ENCODE measurements at places on chromosomes 6 and 20. TPM values are rescaled to one million over a fixed set of nuclear protein-coding genes. Genes with fewer than 3 reads are reported as not detected.

- ATAC-seq, result no peak
These were observed 6.5 kb downstream of the RNF144B start for GRCh38 chr6:18393698-18394097.

DNA sequence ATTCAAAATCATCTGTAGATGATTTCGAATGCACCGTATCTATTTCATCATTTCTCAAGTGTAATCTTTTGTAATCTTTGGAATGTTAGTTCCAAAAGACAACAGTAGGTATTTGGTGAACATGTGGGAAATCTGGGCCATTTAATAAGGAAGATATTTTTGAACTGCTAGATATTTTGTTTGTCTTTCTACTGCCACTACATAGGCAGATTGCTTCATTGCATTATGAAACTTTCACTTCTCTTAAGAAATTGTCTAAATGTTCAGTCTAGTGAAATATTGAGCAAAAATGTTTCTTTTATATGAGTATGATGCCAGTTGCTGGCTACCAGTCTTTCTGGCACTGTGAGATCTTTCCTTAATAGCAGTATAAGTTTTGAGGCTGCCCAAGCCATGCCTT, 527.8 kb upstream of the RNF217 start:
- ATAC-seq, result no peak

GRCh38 chr6:143356101-143356880, 94.2 kb downstream of the ADAT2 start:
- ATAC-seq, result no peak

DNA sequence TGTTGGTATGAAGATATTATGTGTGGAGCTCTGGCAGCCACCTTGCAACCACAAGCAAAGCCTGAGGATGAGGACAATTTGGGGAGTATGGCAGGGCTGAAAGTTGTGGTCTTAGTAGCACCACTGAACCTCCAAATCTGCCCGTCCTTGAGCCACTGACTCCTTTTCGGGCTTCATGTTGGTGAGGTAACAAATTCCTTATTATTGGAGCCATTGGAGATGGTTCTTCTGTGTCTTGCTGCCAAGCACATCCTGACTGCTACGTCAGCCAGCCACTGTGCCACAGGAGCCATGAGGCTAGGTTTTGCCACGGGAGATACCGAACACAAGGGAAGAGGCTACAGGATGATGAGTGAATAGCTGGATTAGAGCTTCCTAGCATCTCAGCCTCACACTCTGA, 201.6 kb downstream of the BMP7 start:
- no peak for ATAC-seq

DNA sequence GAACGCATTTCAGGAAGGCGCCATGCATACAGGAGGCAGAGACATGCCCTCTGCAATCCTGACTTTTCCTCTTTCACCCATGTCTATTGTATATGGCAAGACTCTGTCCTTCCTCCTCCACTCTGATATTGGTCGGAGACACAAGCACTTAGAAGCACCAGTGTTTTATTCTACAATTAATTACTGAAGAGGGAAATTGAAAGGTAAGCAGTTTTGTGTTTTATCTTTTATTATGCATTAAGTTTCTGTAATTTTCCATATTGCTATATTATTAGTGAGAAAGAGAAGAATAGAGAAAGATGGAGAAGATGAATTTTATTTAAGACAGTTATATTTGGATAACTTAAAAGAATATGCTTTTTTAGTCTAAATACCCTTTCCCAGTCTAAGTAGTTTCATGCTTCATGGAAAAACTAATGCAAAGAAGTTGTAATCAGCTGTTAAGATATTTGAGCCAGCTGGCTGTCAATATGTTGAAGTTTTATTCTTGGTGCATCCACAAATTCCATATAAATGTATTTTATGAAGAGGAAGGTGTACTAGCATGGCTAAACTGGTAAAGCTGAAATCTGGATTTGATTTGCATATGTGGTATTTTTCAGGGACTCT, 13.6 kb downstream of the ARID1B start:
- no peak for ATAC-seq

GRCh38 chr6:33954453-33954852, 150.7 kb upstream of the MLN start:
- no peak for ATAC-seq

The GLP1R gene
- total RNA-seq, result not detected

- ATAC-seq, result no peak
These were observed 177.9 kb downstream of the TFAP2C start for GRCh38 chr20:56806952-56807517.

The HTR1B gene
- not detected for total RNA-seq

The RIMS1 gene
- not detected for total RNA-seq

DNA sequence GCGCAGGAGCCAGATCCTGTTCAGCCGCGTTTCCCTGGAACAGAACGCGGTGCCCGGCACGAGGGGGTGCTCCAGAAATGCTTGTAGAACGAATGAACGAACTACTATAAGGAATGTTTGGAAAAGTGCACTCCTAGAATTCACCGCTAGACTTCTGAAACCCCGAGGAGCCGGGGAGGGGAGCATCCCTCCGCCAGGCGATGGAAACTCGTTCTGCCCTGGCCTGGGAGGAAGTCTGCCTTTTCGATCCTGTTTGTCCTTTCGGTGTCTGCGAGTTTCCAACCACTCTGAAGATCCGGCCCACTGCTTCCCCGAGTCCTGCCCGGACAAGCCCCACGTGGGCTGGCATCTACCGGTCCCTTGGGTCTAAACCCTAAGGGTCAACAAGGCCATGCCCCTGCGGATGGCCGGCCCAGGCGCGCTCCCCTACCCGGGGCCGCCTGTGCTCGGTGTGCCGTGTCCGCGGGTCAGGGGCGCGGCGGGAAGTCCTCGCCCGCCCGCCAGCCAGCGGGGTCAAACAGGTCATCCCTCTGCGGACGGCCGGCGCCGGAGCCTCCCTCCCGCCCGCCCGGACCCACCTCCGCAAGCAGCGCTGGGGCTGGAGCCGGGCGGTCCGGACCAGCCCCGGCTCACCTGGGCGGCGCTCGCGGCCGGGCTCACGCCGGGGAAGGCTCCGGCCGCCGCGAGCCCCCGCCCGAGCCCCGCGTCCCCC, 526 bp downstream of the SULF2 start:
- no peak for ATAC-seq

GRCh38 chr6:125370343-125370742, 68.6 kb upstream of the HDDC2 start:
- ATAC-seq, result no peak

The ULBP2 gene
- total RNA-seq, result not detected

The SEL1L2 gene
- not detected for total RNA-seq

GRCh38 chr20:45467861-45468260, 1.7 kb upstream of the WFDC2 start:
- ATAC-seq, result no peak

DNA sequence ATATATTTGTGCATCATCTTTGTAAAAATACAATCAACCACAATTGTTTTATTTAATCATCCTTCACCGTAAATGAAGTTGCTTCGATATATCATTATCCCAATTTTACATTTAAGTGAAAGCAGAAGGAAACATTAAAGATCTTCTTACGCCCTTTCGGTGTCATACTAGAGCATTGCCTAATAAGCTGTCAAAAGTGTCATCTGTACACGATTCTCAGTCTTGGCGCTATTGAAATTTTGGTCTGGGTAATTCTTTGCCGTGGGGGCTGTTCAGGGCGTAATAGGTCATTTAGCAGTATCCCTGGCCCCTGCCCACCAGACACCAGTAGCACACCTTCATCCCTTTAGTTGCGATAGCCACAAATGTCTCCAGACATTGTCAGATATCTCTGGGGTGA, 40.4 kb upstream of the TMEM170B start:
- ATAC-seq, result no peak

The LAMA5 gene
- 0.29 TPM for total RNA-seq

DNA sequence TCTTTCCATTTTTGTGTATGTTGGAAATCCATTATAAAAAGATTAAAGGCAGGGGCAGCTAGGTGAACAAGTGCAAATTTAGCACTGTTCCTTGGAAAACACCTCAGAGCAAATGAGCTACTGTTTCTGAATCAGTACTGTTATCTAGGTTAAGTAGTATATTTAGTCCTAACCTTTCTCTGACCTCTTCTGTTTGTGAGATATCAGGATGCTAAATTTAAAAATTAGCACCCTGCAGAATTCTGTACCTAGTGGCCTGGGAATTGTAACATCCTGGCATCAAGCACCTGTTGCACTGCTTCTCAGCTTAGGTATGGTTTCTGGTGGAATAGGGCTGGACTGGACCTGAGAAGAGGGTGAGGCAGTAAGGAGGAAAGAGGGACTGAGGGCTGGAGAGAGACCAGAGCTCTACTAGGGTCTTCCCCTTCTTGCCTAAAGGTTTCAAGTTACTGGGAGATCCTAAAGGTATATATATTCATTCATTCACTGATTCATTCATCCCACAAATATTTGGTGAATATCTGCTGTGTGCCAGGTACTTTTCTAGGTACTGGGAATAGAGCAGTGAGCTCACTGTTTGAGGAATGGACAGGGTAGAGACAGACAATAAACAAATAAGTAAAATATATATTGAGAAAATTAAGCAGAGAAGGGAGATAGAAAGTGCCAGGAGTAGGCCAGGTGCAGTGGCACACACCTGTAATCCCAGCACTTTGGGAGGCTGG, 5.2 kb downstream of the ZNF76 start:
- no peak for ATAC-seq

GRCh38 chr20:17898548-17898994, 70.0 kb downstream of the SNX5 start:
- ATAC-seq, result no peak

- ATAC-seq, result no peak
These were observed 3.7 kb upstream of the RBM38 start for GRCh38 chr20:57387463-57387862.

- ATAC-seq, result no peak
These were observed 130.8 kb upstream of the RIPOR2 start for GRCh38 chr6:25066593-25066992.

DNA sequence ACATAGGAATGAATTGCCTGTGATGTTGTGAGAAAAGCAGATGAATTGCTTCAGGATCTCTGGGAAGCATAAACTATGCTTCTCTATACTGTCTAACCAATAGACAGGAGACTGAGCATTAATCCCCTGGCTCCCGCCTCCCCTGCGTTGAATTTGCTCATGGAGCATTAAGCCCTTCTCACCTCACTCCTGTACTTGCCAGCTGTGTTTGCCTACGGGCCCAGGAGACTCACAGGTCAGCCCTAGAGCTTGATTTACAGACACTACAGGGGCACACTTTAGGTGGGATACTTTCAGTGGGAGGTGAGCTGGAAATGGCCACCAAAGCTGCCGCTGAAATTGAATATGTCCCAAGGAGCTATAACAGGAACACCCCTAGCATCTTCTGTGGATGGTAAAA, 418.7 kb downstream of the CBLN4 start:
- no peak for ATAC-seq

- ATAC-seq, result no peak
These were observed 4.2 kb downstream of the GTPBP2 start for GRCh38 chr6:43624786-43625288.

The TFAP2B gene
- total RNA-seq, result not detected

DNA sequence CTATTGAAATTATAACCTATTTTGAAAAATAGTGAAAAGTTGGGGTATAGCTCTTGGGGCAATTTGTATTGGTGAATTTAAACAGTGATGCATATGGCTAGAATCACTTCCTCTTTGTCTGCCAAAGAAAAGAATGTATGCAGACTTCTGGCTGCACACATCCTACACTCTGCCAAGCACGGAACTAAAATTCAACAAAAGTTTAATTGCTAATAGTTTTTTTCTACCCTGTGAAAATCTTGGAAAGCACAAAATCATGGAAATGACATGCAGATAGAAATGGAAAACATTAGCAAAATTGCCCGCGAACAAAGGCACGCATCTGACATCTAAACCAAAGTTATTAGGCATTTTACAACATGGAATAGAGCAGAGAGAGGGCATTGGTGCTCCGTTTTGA, 106.4 kb upstream of the PDE10A start:
- ATAC-seq, result no peak

The MLIP gene
- total RNA-seq, result not detected

The RPRD1B gene
- total RNA-seq, result 46.0 TPM

- ATAC-seq, result no peak
These were observed 37.2 kb downstream of the SLC22A2 start for GRCh38 chr6:160221423-160221822.

DNA sequence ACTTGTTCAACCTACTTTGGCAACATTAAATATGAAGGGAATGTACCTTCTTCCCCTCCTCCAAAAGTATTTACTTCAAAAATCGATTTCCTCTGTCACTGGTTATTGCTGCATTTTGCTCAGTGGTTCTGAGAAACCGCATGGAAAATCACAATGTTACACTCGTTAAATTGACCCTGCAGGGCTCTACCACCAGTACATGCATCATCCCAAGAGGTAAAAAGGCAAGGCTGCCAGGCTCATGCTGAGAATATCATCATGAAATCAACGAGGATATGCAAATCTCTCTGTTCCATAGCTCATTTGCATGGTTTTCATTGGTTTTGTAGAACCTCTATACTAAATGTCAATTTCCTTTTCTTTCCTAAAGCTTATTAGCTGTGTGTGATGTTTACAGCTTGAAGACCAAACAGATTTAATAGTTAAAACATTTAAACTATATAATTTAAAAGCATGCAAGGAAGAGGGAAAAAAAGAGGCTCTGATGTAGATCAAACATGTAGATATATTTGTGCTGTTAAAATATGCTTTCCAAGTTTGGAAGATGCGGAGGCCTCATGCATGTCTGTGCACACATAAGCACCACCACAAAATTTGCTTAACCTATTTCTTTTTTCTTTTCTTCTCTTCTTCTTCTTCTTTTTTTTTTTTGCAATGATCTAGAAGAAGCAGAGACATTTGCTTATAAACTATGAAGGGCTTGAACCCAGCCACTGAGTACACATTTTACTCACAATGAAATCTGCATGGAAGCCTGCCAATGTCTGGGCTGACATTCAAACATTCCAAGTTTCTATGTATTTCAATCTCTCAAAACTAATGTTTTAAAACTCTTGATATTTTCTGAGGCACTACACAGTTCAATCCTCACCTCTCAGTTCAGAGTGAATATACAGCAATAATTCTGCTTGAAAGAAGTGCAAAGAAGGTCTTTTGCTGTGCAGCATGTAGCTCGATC, 194.0 kb downstream of the GMPR start:
- peak; percentile 57 for ATAC-seq

DNA sequence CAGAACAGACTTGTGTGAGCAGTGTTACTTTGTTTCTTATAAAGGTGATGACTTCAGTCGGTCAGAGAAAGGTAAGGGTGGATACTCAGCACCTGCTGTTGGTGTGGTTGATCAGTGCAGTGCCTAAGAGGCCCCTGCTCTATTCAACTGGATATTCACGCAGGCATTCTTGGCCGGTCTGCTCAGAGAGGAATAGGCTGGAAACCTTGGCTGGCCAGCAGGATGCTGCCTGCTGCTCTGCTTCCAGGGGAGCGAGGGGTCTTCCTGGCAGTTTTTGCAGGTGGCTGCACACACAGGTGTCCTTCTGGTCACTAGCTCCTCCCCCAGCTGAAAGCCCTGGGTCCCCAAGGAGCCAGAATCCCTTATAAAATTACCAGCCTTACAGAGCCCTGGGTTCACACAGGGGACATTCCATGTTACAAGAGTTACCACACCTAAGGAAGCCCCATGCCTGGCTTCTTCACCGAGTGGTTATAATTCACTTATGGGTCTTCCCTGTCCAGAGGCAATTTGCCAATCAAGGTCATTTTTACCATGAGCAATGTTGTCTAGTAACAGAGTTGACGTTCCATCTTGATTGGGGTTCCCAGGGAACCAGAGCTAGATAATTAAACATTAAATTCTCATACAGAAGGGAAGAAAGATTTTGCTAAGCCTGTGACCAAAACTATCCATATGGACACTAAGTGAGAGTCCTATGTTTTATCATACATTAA, 16.4 kb downstream of the SYNJ2 start:
- no peak for ATAC-seq

GRCh38 chr6:95175927-95176675, 401.2 kb upstream of the MANEA start:
- ATAC-seq, result no peak

The SCUBE3 gene
- total RNA-seq, result not detected

GRCh38 chr20:63103402-63104311, 96.9 kb upstream of the BHLHE23 start:
- ATAC-seq, result no peak

The LRRC73 gene
- 0.35 TPM for total RNA-seq
